NCI-H187 treated with DMSO at 0.1 percent for 48 hours (cell line): ENCODE measurements at places on chromosomes 12 and 14.

DNA sequence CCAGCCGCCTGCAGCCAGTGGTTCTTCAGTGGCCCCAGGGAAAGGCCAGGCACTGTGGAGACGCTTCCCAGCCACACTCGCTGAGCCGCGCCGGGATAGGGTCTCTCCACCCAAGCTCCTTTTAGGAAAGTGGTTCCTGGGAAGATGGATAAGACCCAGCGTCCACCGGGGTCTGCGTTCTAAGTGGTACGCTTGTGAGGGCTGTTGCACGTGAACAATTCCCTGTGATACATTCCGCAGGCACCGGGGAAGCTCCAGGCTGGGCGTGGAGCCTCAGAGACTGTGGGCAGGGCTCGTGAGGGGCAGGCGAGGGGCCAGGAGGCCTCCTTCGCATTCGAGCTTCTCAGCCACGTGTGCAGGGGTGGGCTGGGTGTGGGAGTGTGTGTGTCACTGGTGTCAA is 48.4 kb downstream of the GALNT9 start:
- no peak for DNase-seq

GRCh38 chr12:64700532-64700931 is 58.7 kb downstream of the GNS start:
- DNase-seq, result no peak

GRCh38 chr12:113860950-113861349 is 105.2 kb downstream of the RBM19 start:
- DNase-seq, result no peak

DNA sequence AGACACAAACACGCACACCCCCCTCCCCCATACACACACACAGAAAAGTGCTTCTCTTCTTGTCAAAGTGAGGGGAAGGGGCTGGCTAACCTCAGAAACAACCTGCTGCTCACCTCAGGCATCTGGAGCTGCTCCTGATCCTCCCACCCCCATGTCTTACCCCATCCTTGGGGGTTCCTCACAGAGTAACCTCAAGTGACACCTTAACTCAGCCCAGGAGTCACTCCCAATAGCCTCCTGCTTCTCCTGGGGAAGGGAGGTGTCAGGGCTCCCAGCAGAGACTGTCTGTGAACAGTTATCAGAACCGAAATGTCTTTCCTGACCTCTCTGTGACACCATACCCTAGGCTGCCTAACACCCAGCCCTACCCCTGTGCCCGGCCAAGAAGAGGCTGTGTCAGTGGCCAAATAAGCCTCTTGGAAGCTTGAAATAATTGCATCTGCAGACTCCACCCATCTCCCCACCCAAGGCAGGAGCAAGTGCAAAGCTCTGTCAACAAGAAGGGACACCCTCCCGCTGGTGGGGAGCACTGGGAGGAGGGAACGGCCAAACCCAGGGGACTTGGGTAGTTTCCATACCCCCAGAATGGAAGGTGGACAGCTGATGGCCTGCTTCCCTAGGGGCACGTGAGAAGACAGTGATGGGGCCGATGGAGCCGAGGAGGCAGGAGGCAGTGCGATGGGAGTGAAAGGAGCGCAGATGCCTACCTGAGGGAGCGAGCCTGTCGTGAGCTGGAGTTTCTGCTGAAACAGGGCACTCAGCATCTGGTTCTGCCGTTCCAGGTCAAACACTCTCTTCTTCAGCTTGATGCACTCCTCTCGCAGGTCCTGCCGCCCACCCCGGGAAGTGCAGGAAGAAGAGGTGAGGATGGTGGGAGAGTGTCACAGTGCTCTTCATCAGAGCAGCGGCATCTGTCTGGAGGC is 26.8 kb downstream of the NCKAP5L start:
- DNase-seq, result no peak

- DNase-seq, result no peak
Observed at GRCh38 chr12:95424271-95424994, 49.5 kb upstream of the METAP2 start.

DNA sequence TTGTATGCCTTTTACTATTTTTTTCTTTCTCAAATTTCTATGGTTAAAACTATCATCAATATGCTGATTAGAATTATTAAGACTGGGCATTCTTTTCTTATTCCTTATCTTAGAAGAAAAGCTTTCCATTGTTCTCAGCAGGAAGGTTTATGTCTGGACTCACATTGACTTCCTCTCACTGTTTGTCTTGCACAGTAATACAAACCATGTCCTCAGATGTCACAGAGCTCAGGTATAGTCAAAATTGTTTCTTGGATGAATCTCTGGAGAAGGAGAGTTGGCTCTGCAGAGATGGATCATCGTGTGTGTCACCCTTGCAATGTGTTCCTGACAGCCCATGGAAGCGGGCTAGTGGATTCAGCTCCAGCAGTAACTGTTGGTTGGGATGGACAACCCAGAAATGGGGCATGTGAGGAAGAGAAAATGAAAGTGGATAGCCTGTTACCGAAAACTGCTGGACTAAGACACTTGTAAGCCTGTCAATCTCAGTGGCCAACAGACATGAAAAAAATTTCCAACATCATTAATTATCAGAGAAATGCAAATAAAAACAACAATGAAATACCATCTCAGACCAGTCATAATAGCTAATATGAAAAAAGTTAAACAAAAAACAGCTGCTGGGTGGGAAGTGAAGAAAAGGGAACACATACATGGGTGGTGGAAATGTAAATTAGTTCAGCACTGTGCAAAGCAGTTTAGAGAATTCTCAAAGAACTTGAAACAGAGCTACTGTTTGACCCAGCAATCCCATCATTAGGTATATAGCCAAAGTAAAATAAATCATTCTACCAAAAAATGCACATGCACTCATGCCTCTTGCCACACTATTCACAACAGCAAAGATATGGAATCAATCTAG is 967.8 kb downstream of the TMEM121 start:
- no peak for DNase-seq

- DNase-seq, result no peak
Observed at GRCh38 chr14:99047441-99048031, 224.5 kb downstream of the BCL11B start.

DNA sequence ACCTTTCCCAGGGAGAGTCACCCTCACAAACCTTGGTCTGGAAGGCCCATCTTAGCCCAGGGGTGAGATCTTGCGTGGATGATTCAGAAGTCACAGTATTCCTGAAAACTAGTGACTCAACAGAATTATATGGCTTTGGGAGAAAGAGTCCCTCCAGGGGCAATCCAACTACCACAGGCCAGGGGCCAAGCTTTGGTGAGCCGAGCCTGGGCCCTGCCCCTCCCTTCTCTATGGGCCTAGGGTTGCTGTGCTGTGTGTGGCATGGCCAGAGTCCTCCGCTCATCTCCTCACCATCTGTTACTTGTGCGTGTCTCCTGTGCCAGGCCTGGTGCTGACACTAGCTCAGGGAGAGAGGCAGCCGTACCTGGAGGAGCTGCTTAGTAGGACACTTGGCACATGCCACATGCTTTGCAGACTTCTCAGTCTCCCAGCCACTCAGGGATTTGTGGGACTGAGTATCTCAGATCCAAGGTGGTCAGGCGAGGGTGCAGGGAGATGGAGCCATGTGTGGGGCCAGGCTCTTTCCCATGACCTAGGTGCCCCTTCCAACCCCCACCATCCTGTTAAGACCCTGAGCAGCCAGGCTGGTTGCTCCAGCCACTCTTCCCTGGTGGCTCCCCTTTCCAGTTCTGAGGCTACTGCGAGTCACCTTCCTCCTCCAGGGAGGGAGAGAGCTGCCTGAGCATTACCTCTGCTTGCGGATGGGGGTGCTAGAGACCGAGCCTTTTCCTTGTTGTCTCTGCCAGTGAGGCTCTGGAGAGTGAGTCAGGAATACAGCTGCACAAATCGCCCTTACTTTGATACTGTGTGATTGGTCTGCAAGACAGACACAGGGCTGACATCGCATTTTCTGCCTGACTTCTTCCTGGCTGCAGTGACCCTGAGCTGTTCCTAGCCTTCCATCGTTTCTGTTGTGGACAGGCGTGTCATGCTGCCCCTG is 94.1 kb downstream of the SLC25A47 start:
- no peak for DNase-seq

- no peak for DNase-seq
Observed at GRCh38 chr12:526089-526488, 66.3 kb downstream of the B4GALNT3 start.

DNA sequence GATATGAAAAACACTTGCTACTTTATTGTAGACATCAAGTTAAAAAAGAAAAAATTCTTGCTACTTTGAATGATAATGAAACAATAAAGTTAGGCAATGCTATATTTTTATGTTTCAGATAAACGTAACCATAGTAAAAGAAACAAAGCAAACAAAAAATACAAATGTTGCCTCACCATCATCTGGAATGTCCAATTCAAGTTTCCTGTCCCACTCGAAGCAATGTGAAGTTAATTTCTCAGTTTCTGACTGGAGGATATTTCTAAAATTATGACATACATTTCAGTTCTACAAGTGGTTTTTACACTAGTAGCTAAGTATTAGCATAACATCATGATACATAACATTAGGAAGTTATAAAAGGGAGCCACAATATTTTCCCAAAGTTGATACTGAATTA is 20.9 kb downstream of the DLGAP5 start:
- DNase-seq, result no peak

- no peak for DNase-seq
Observed at GRCh38 chr12:71440345-71440762, 756 bp downstream of the LGR5 start.

- no peak for DNase-seq
Observed at GRCh38 chr14:70595443-70596185, 4.8 kb downstream of the MED6 start.

GRCh38 chr12:55912908-55913307 is 14.8 kb downstream of the PYM1 start:
- no peak for DNase-seq

- no peak for DNase-seq
Observed at GRCh38 chr12:28776220-28776619, 372.9 kb upstream of the FAR2 start.

DNA sequence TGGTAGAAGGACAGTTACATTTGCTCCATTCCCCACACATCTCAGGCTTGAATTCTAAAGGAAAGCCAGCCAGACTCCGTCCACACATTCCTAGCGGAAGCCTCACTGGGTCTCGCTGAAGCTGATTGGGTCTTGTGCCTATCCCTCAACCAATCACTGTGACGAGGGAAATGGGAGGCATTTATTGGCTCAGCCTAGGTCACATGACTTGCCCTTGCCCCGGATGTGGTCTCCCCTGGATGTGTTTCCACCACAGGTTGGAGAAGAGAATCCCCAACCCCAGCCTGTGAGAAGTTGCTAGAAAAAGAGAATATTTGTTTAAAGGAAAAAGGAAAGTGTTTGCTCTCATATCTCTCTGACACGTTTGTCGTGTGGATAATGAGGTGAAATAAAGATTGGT is 93.4 kb downstream of the C12orf75 start:
- no peak for DNase-seq

GRCh38 chr14:71711125-71711524 is 221.1 kb upstream of the RGS6 start:
- no peak for DNase-seq

DNA sequence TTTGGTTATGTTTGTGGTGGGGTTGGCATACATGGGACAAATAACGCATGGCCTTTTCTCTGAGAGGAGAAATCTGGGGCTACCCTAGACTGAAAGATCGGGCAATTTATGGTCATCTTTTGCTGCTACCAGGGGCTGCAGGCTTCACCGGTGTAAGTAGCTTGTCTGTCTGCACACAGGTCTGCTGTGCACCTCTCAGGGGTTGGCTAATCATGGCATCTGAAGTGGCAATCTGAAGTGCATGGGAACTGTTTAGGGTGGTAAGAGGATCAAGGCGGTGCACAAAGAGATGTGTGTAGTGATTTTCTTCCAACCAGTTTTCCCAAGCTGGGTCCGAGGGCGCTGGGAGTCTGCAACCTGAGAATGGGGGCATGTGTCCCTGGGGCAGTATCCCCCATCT is 141.3 kb downstream of the EMP1 start:
- DNase-seq, result no peak

DNA sequence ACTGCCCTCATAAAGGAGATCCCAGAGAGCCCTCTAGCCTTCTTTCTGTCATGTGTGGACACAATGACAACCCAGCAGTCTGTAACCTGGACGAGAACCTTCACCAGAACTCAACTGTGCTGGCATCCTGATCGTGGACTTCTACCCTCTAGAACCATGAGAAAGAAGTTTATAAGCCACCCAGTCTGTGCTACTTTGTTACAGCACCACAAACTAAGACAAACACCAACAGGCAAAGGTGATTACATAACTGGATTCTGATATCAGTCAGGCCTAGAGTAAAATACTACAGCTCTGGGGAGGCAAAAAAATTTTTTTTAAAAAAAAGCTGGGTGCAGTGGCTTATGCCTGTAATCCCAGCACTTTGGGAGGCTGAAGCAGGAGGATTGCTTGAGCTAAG is 18.5 kb downstream of the TM7SF3 start:
- DNase-seq, result no peak

GRCh38 chr12:32261638-32262037 is 137.7 kb upstream of the FGD4 start:
- no peak for DNase-seq

DNA sequence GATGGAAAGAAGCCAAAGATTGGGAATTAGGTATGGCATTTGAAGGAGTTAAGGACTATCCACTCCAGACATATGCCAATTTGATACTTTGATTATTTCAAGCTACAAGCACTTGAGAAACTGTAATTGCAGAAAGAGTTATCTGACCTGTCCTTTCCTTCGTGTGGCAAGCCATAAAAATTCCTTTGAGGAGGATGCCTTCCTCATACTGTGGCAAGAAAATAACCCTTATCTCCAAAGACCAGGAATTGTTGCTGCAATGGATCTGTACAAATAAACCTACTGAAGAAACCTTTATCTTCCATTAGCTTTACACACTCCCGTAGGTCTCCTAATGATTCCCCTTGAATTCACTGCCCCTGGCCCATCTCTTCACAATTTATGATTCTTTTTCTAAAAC is 165.1 kb upstream of the AMIGO2 start:
- DNase-seq, result no peak

DNA sequence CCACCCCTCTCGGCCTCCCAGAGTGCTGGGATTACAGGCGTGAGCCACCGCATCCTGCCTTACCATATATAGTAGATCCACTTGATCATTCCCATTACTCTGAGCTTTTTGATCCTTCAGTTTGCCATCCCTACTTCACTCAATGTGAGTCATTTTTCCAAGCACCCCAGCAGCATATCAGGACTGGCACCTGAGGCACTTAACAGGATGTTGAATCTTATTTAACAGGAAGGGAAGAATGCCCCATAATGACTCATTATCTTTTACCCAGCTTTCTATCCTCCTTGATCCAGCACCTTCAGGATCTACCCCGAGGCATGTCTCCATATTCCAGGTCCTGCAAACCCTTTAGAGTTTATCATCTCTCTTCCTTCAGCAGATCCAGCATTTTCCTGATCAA is 84.9 kb upstream of the CMKLR1 start:
- no peak for DNase-seq

- no peak for DNase-seq
Observed at GRCh38 chr12:59934486-59934885, 338.7 kb downstream of the SLC16A7 start.

- peak; percentile 54 for DNase-seq
Observed at GRCh38 chr14:89428546-89429198, 11.6 kb upstream of the FOXN3 start.
